ENCODE measurements at places on chromosomes 6 and 20.
A peak's percentile ranks its signal among the peaks of the same experiment; 100 is the strongest.

DNA sequence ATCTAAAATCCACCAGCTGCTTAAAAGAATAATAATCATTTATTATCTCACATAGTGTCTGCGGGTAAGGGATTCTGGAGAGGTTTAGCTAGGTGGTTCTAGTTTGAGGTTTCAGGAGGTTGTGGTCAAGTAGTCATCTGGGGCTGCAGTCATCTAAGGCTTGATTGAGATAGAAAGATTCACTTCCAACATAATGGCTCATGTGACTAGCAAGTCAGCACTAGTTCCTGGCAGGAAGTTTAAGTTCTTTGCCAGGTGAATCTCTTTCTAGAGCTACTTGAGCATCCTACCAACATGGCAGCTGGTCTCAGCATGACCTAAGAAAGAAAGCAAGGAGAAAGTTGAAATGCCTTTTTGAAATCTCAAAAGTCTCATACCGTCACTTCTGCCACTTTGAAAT is 128.8 kb downstream of the EDN1 start:
- no peak for DNase-seq

- no peak for DNase-seq
Observed at GRCh38 chr6:164929408-164929977, 379.9 kb downstream of the C6orf118 start.

DNA sequence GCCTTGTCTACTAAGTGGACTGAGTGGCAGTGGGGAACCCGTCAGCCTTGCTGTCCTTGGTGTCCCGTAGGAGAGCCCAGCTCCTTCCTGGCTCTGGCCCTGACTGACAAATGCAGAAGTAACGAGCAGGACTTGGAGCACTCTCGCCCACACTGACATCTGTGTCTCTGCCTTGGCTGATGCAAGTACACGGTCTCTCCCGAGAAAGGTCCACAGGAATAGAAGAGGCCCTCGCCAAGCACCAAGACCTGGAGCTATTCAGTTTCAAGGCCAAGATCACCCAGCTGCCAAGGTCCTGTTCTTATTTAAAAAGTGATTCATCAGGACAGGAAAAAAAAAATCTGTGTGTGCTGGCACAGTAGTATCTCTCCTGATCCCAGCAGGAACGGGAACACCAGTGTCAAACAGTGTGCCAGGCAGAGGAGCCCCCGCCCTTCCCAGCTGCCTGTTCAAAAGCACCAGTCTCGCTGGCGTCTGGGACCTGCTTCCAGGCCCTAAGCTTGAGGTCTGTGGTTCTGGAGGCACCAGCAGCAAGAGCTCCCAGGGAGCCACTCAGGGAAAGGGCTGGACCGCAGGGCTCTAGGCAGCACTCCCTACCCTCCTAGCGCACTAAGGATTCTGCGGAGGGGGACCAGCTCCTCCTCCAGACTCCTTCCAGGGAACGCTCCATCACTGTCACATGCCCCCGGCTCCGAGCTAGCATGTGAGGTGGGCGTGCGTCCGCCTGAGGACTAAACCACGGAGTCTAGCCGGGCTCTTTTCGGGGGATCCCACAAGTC is 376.9 kb downstream of the RNGTT start:
- peak; percentile 97 for DNase-seq

DNA sequence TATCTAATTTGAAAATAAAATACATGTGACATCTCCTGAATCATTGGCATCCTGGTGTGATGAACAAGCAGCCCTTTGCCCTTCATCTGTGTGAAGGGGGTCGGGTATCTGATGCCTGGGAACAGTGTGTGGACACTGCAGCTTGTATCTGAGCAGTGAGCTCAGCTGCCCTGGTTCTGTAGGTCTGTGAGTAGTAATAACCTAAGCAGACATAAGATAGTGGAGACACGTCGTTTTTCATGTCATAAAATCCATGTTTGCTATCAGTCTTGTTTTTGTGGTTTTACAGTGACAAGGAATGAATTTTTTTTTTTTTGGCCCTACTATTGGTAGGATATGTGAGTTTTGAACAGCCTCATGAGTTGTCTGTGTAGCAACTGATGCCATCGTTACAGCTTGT is 133.0 kb downstream of the JARID2 start:
- no peak for DNase-seq

DNA sequence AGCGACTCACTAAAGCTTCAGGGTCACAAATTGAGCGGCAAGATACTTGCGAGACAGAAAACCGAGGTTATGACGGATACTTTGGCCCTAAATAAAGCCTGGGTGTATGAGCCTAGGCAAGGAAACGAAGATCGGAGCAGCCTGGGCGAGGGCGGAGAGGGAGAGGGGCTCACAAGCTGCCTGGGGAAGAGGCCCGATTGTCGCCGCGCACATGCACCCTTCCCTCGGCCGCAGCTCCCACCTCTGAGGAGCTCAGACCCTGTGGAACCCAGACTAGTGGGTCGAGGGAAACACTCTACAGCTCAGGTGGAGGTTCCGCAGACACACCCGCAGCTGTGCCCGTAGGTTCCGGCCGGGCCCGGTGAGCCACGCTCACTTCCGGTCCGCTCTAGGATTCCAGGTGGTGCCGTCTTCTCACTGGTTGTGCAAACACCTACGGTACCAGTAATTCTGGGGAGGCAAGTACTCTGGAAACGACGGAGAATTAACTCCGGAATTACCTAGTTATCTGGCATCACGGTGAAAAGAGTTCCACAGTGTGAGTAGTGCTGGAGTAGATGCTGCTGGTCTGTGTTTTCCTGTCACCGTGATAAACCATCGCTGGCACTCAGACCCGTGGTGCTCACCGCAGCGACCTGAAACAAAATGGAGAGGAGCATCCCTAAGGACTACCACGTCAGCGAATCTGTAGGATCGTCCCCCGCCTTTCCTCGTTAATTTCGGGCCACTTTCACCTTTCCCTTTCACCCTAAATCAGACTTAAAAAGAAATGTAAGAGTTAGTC is 61.5 kb downstream of the GPX5 start:
- peak; percentile 43 for DNase-seq

DNA sequence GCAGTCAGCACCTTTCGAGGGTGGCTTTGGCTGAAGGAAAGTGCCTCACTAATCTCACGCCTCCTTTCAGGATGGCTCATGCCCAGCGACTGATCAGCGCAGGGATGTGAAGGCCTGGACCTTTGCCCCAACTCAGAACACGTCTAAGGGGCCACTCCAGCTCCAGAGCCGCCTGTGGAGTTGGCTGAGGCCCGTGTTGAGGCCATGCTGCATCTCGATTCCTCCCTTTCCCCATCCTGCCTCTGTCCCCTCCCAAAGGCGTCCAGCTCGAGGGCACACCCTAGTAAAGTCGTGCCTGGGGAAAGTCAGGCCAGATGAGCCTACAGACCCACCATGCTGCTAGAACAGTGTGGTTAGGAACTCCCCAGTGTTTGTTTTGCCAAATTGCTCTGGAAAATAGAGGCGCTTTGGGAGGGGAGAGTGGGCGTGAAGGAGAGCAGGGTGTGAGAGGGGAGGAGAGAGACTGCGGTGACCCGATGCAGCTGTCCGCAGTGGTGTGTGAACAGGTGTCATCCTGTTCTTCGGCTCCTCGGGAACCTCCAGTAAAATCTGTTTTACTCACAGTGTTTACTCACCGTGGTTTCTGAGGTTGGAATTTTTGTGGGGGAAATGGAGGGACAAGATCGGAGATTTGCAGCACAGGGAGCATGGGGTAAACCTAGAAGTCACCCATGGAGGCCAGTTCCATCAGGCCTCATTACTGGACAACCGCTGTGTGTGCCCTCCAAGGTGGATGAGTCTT is 85.0 kb upstream of the PMEPA1 start:
- no peak for DNase-seq

GRCh38 chr6:84685983-84686584 is 78.3 kb downstream of the TBX18 start:
- no peak for DNase-seq
